Endothelial cell of umbilical vein (primary cell): ENCODE measurements at places on chromosomes 4 and X. TPM values are rescaled to one million over a fixed set of nuclear protein-coding genes. Genes with fewer than 3 reads are reported as not detected.
A peak's percentile ranks its signal among the peaks of the same experiment; 100 is the strongest.

Gene AADAT
- 1.5 and 1.8 TPM in 2 replicates for polyA plus RNA-seq

GRCh38 chrX:131068945-131069719, 11.0 kb downstream of the ARHGAP36 start:
- no peak overlapping the region for H3K4me3 ChIP-seq
- peaks cover 7% of the 10 kb centered on the region for H3K27me3 ChIP-seq
- H3K4me1 ChIP-seq: no peaks in the 10 kb centered on the region
- peak; percentile 6 for DNase-seq
- no peaks in the 10 kb centered on the region for H3K36me3 ChIP-seq

Gene GNRHR
- polyA plus RNA-seq: not detected in 2 replicates

GRCh38 chr4:6386091-6386490, 86.3 kb downstream of the PPP2R2C start:
- no peak overlapping the region for H3K4me3 ChIP-seq
- DNase-seq: no peak
- no peaks in the 10 kb centered on the region for H3K27me3 ChIP-seq
- H3K27ac ChIP-seq: no peak overlapping the region

Gene ANK2
- polyA plus RNA-seq: not detected in 2 replicates

Gene MXRA5
- polyA plus RNA-seq: not detected in 2 replicates

Gene ITM2A
- 10.2 and 10.4 TPM in 2 replicates for polyA plus RNA-seq

- no peak for DNase-seq
- H3K27ac ChIP-seq: no peak overlapping the region
- H3K4me1 ChIP-seq: no peaks in the 10 kb centered on the region
- H3K4me3 ChIP-seq: no peak overlapping the region
- H3K36me3 ChIP-seq: no peaks in the 10 kb centered on the region
- H3K27me3 ChIP-seq: no peaks in the 10 kb centered on the region
Measured at GRCh38 chr4:52298444-52298843, 247.3 kb downstream of the SPATA18 start.

Gene NPFFR2
- 0.06 and 0.13 TPM in 2 replicates for polyA plus RNA-seq

Gene PRMT9
- 3.2 TPM in 2 replicates for polyA plus RNA-seq

Gene NSG1
- 2.9 and 3.3 TPM in 2 replicates for polyA plus RNA-seq

- no peak overlapping the region for H3K4me3 ChIP-seq
- no peaks in the 10 kb centered on the region for H3K4me1 ChIP-seq
- H3K27ac ChIP-seq: no peak overlapping the region
- H3K36me3 ChIP-seq: no peaks in the 10 kb centered on the region
- no peaks in the 10 kb centered on the region for H3K27me3 ChIP-seq
- DNase-seq: peak; percentile 14
Measured at GRCh38 chrX:39445336-39445735, 644.1 kb downstream of the MID1IP1 start.

DNA sequence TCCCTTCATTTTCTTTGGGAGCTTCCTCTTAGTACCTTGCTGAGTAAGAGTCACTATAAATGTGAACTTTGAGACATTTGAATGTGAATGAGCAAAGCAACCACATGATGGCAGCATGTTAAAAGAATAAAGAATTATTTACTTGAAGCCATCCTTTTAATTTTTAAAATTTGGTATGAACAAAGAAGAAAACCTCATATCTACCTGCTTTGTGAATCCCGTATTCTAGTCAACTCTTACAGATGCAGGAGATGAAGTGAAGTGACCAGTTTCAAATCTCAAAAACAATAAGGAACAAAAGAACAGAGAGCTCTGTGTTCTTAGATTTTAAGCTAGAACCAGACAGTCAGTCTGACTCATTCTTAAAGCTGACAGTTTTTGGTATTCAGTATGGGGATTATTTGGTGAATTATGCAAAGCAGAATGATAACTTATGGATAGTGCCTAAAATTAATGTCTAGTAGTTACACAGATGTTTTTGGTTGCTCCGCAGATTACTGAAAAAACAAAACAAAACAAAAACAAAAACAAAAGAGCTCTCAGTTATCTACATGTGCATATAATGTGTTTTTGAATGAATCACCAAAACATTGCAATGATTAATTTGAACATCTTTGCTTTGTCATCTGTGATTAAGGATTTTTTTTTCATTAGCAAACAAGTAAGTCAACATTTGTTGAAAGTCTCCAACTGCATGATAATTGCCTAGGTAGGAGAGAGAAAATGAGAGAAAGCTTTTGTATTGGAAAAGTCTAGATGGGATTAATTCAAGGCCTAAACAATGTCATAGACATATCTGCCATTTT, 48.2 kb upstream of the H2AZ1 start:
- H3K4me3 ChIP-seq: no peak overlapping the region
- H3K27ac ChIP-seq: no peak overlapping the region
- peak; percentile 42 for DNase-seq
- H3K27me3 ChIP-seq: no peaks in the 10 kb centered on the region
- H3K4me1 ChIP-seq: no peaks in the 10 kb centered on the region

DNA sequence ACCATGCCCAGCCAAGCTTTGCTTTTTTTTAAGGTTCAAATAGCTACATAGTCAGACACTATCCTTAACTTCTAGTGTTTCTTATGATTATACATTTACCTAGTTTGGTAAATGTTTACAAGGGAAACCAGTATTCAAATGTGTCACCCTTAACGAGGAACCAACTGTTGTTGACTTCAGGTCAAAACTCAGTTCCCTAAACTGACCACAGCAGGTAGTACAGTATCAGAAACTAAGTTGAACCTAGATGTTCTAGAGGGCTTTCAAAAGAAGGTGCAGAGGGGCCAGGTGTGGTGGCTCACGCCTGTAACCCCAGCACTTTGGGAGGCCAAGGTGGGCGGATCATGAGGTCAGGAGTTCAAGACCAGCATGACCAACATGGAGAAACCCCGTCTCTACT, 11.3 kb downstream of the GPC4 start:
- DNase-seq: no peak
- no peaks in the 10 kb centered on the region for H3K36me3 ChIP-seq
- H3K4me3 ChIP-seq: no peak overlapping the region
- H3K4me1 ChIP-seq: no peaks in the 10 kb centered on the region
- no peak overlapping the region for H3K27ac ChIP-seq

DNA sequence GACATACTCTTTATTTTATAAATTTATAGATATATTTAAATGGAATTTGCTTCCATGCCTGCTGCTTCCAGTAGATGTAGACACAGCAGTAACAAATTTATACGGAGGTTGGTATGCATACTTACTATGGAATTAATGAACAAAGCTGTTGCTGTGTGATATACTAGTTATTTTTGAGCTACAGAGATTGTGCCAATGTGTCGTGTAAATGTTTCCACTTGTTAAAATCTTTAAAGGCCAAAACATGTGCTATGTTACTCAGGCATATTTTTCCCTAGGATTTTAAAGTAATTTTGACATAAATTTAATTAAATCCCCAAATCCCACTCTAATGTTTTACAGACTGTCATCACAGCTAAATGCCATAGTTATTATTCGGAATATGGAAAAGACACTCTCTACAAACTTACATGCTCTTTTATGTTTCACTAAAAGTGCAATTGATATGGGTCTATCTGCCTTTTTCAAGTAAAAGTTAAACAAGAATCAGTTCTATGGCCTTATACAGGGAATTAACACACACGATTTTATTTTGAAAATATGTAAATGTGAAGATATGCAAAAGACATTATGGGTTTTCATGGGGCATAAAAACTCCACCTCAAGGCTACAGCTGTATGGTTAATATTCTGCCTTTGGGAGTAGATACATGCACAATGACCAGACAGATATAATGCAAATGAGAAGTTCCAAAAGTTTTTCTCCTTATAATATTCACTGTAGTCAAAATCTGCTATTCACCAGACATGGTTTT, 256.8 kb downstream of the FSTL5 start:
- H3K4me1 ChIP-seq: no peaks in the 10 kb centered on the region
- no peak for DNase-seq
- no peaks in the 10 kb centered on the region for H3K36me3 ChIP-seq

Gene LDB2
- 177 and 223 TPM in 2 replicates for polyA plus RNA-seq

DNA sequence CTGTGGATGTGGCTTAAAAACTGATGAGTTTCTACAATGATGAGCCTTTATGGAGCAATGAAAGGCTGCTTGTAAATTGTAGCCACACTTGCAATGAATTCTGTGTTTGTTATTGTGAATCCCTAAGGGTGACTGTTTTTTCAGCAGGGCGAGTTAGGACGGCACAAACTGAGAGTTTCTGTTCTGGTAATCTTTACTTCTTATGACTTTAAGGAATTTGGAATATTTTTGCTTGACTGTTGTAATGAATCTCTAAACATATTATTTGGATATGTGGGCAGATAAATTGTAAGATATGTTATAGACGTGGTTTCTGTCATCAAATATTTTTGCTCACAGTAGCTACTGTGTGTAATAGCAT, 22.2 kb downstream of the RBPJ start:
- no peaks in the 10 kb centered on the region for H3K36me3 ChIP-seq
- peaks cover 8% of the 10 kb centered on the region for H3K4me1 ChIP-seq
- H3K4me3 ChIP-seq: no peak overlapping the region

GRCh38 chr4:77184974-77185373, 28.0 kb downstream of the CCNG2 start:
- DNase-seq: no peak
- no peaks in the 10 kb centered on the region for H3K36me3 ChIP-seq
- H3K4me3 ChIP-seq: no peak overlapping the region
- no peak overlapping the region for H3K27ac ChIP-seq
- peaks cover 53% of the 10 kb centered on the region for H3K27me3 ChIP-seq
- H3K4me1 ChIP-seq: no peaks in the 10 kb centered on the region

Gene SATL1
- polyA plus RNA-seq: not detected in 2 replicates
